MG63 (cell line): ENCODE measurements at places on chromosomes 3 and 15. TPM values are rescaled to one million over a fixed set of nuclear protein-coding genes. Genes with fewer than 3 reads are reported as not detected.

CYP1A1 gene
- 11.6 and 15.7 TPM in 2 replicates for total RNA-seq

TMF1 gene
- 2.7 and 4.2 TPM in 2 replicates for total RNA-seq

NAALADL2 gene
- total RNA-seq: 1.6 and 1.8 TPM in 2 replicates

GABRG3 gene
- total RNA-seq: not detected in 2 replicates

LMAN1L gene
- total RNA-seq: not detected in 2 replicates

IL17RB gene
- 0.89 and 2.4 TPM in 2 replicates for total RNA-seq

NDUFB4 gene
- total RNA-seq: 190 and 205 TPM in 2 replicates

PPM1L gene
- not detected in 2 replicates for total RNA-seq

ZNF620 gene
- 0.10 and 0.36 TPM in 2 replicates for total RNA-seq

TLR9 gene
- not detected in 2 replicates for total RNA-seq

AP3B2 gene
- 0.03 TPM in 1 of 2 replicates, not detected in the other for total RNA-seq

BSN gene
- total RNA-seq: 0.05 and 0.23 TPM in 2 replicates

POC1A gene
- total RNA-seq: 14.2 and 19.8 TPM in 2 replicates

SLITRK3 gene
- not detected in 2 replicates for total RNA-seq

TMCO5A gene
- total RNA-seq: not detected in 2 replicates

PRSS50 gene
- total RNA-seq: not detected in 2 replicates
